ENCODE measurements at places on chromosomes 16 and 17.

- no peak for DNase-seq
Observed at GRCh38 chr16:58518083-58518979, 3.0 kb downstream of the SETD6 start.

DNA sequence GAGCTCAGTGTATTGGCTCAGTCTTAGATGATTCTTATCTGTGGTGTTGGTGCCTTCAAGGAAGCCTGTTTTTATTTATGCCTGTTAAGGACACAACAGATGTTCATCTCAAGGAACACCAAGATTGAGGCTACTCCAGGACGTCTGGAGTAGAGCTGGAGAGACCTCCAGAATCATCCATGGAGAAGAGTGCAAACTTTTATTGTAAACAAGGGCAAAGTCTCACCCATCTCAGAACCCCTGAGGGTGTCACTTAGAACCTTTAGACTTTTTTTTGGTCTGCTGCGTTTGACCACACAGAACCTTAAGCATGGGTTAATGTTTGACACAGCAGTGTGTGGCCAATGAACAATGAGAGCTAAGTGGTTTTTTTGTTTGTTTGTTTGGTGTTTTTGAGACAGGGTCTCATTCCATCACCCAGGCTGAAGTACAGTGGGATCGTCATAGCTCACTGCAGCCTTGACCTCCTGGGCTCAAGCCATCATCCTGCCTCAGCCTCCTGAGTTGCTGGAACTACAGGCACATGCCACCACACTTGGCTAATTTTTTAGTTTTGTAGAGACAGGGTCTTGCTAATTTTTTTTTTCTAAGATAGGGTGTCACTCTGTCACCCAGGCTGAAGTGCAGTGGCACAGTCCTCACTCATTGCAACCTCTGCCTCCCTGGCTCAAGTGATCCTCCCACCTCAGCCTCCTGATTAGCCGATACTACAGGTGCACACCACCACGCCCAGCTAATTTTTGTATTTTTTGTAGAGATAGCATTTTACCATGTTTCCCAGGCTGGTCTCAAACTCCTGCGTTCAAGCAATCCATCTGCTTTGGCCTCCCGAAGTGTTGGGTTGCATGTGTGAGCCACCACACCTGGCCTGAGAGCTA is 16.3 kb downstream of the SLC47A1 start:
- DNase-seq, result peak; percentile 98

DNA sequence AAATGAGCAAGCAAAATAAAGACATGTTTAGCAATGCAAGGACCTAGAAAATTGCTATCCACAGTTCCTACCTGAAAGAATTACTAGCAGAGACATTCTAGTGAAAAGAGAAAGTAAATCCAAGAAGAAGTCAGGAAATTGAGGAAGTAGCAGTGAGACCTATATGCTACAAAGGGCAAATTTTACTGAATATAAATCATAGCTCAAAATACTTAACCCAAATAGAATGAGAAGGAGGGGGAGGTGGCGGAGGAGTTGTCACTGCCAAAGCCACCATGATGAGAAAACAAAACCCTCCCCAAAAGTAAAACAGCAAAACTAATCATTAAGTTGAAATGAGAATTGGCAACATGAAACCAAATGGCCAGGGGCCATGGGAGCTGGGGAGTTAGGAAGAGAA is 39.3 kb downstream of the PITPNM3 start:
- DNase-seq, result no peak

DNA sequence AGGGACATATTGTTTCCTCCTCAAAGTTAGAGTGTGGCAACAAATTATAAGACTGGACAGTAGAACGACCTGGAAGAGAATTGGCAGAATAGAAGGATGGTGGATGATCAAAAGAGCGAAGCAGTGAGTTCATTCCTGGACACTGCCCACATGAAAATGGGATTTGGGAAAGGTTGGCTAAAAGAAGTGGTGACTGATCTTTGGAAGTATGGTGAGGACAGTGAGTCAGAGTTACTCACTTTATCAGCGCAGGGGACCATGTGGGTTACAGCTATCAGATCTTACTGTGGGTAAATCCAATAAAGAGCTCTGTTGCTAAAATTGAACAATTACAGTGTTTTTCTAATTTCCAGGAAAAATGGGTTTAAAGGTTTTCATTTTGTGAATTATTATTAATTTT is 2.7 kb upstream of the TANC2 start:
- peak; percentile 77 for DNase-seq

DNA sequence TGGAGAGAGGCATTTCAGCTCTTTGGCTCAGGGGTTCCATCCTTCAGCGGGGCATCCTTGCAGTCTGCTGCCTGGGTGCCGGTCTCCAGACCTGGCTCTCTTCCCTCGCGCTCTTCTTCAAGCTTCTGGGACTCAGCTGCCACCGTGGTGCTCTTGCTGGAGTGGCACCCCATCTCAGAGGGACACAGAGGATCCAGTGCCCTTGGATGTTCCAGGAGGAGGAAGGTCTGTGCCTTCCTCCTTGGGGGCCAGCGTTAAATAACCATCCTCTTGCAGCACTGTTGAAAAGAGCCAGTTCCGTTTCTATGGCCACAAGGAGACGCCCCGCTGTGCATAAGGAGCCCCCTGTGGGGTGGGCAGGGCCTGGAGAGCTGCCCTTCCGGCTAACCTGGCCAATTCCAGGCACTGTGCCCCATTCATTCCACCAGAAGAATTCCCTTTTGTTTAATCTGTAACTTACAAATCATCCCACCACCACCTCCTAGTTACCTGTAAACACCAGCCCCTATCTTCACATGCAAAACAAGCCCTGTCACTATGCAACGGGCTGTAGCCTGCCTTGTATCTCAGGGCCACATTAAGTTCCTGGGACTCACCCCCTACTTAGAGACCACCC is 8.6 kb downstream of the CHD9NB start:
- peak; percentile 98 for DNase-seq

- no peak for DNase-seq
Observed at GRCh38 chr16:88459366-88460073, 6.4 kb downstream of the ZFPM1 start.

- DNase-seq, result no peak
Observed at GRCh38 chr17:59347975-59348391, 16.5 kb downstream of the YPEL2 start.

GRCh38 chr16:78483124-78483992 is 383.9 kb downstream of the WWOX start:
- DNase-seq, result no peak

DNA sequence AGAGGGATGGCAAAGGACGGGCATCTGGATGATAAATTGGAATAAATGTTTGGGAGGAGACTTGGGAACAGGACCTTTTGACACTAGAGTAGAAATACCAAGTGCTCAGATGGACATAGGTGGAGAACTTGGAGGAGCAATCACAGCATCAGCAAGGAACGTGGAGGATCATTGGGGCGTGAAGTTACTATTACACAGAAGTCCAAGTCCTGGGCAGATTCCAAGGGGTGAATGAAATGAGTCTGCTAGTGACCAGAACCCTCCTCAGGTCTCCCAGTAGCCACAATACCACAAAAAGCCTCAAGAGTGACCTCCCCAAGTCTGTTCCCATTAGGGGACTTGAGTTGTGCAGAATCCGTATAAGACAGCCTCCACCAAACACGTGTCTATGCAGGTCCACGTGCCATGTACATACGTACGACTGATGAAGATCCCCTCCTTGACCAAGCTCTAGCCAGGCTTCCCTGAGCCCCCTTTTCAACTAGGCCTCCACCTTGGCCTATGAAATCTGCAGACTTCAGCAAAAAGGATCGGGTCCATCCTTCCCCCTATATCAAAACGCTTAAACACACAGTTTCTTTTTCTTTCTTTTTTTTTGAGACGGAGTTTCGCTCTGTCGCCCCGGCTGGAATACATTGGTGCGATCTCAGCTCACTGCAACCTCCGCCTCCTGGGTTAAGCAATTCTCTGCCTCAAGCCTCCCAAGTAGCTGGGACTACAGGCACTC is 2.2 kb downstream of the C17orf67 start:
- peak; percentile 12 for DNase-seq

GRCh38 chr16:12517310-12517694 is 286.4 kb downstream of the CPPED1 start:
- no peak for DNase-seq

DNA sequence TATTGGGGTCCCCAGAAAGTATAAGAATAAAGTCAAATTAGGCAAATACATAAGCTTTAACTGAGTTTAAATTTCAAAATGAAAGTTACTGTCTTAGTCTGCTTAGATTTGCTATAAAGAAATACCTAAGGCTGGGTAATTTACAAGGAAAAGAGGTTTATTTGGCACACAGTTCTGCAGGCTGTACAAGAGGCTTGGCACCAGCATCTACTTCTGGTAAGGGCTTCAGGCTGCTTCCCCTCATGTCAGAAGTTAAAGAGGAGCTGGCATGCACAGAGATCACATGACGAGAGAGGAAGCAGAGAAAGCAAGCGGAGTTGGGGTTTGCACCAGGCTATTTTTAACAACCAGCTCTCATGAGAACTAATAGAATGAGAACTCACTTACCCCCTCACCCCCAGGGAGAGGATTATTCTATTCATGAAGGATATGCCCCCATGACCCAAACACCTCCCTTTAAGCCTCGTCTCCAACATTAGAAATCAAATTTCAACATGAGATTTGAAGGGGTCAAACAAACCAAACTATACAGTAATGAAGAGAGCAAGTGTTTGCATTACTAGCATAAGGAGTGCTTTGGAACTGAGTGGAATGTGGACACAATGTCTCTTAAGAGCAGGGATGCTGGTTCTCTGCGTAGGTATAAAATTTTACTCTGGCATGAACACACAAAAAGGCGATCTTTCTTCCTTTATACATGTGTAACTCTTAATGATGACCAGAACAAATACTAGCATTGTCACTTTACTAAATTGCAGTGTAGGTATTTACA is 292.8 kb upstream of the PMFBP1 start:
- DNase-seq, result no peak

DNA sequence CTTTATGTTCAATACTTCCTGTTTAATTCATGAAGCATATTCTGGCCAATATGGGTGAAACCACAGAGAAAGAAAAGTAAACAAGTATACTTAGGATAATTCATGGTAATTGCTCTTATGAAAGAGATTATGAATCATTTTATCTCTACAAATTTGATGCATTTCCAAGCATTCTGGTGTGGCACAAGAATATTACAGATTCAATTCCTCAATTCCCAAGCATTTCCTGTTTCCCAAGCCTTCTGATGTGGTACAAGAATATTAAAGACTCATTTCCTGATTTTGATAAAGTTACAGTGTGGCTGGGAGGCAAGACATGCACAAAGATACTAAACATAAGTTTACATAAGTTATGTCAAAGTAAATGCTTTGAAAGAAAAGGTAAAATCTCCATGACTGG is 126.1 kb upstream of the NUDT7 start:
- no peak for DNase-seq

DNA sequence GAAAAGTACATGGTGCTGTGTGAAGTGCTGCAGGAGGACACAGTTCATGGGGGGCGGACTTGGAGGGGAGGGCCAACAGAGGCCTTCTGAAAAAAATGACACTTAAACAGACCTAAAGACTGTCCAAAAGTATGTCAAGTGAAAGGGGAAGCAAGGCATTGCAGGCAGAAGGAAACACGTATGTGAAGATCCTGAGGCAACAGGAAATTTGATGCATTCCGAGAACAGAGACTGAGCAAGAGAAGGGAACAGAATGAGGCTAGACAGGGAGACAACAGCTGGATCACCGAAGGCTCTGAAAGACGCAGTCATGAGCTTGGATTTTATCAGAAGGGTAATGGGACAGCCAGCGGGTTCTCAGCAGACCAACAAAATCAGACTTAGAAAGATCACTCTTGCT is 1.1 kb downstream of the IFT20 start:
- DNase-seq, result no peak

- no peak for DNase-seq
Observed at GRCh38 chr16:28187595-28188004, 24.2 kb downstream of the XPO6 start.

GRCh38 chr17:80725517-80725916 is 180.9 kb downstream of the RPTOR start:
- no peak for DNase-seq

DNA sequence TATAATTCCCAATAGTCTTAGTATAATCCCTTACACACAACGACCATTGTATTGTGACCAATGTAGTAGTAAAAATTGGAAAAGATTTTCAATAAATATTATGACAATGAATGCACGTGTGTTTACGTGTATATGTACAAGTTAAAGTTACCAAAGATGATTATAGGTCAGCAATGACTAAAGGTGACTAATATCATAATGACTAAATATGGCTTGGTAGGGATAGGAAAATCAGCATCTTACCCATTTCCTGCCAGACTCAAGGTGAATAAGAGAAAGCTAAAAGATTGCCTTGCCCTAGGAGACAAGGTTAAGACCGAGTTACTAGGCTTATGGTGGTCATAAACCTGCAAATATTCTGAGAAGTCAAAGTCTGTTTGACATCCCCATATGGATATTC is 34.4 kb downstream of the CPD start:
- no peak for DNase-seq

GRCh38 chr17:69912805-69913204 is 162.2 kb upstream of the KCNJ16 start:
- DNase-seq, result no peak

DNA sequence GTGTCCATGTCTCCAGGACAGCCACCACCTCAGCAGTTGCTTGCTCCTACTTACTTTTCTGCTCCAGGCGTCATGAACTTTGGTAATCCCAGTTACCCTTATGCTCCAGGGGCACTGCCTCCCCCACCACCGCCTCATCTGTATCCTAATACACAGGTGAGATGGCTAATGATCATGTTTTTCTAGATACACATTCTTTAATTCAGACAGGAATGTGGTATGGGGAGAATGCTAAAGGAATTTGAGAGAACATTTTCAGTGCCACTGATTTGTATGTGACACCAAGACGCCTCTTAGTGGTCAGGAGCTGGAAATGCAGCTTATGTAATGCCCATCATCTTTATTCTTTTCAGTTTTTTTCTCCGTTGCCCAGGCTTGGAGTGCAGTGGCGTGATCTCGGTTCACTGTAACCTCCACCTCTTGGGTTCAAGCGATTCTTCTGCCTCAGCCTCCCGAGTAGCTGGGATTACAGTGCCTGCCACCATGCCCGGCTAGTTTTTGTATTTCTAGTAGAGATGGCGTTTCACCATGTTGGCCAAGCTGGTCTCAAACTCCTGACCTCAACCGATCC is 8.9 kb upstream of the RAPGEFL1 start:
- DNase-seq, result peak; percentile 90

- no peak for DNase-seq
Observed at GRCh38 chr17:73697872-73698271, 53.6 kb upstream of the SDK2 start.

DNA sequence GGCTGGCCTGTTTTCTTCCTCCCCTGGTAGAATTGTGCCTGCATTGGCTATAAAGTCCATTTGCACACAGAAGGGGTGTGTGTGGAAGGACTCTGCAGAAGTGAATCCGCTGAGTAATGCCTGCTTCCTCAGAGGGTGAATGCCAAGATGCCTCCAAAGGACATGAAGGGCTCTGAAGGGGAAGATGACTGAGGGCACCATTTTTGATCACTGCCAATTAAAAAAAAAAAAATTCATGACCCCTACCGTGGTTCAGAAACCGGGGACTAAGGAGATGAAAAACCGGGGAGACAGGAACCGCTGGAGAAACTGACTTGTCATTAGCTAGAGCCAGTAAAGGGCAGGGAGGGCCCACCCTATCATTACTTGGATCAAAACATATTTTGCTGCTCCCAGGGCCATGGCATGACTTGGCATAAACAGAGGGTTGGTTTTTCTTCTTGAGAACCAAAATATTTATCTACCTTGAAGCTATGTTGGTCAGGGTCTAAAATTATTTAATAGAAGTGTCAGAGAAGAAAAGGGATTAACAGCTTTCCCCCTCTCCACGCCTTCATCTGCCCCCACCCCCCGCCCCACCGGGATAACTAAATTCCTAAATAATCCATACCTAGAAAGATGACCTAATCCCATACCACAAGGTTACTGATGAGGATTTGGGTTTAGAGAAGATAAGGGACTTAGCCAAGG is 3.6 kb upstream of the USP7 start:
- no peak for DNase-seq

All from renal cortical epithelial cell (primary cell).